ENCODE measurements at places on chromosomes 1 and 21.

DNA sequence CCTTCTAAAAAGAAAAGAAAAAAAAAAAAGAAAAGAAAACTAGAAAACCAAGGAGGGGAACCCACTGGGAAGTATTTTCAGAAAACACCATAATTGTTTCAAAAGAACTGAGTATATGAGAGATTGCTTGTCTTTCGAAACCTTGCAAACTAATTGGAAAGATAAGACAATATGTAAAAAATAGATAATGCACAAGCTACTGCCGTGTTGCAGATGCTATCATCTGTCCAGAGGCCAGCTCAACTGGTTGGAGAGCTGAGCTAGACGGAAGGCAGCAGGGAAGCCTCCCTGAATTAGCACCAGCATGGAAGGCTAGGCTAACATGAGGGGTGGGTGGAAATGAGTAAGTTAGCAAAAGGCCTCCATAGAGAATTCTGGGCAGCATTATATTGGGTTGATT lies 16.2 kb upstream of the CACHD1 start:
- no peak for DNase-seq

GRCh38 chr1:86356247-86356646 lies 39.9 kb downstream of the ODF2L start:
- no peak for DNase-seq

GRCh38 chr1:199399996-199400724 lies 627.4 kb upstream of the NR5A2 start:
- DNase-seq: no peak

- no peak for DNase-seq
These were observed 5.7 kb downstream of the VANGL1 start for GRCh38 chr1:115647507-115647906.

- DNase-seq: no peak
These were observed 59.3 kb upstream of the FBXO28 start for GRCh38 chr1:224054611-224055010.

DNA sequence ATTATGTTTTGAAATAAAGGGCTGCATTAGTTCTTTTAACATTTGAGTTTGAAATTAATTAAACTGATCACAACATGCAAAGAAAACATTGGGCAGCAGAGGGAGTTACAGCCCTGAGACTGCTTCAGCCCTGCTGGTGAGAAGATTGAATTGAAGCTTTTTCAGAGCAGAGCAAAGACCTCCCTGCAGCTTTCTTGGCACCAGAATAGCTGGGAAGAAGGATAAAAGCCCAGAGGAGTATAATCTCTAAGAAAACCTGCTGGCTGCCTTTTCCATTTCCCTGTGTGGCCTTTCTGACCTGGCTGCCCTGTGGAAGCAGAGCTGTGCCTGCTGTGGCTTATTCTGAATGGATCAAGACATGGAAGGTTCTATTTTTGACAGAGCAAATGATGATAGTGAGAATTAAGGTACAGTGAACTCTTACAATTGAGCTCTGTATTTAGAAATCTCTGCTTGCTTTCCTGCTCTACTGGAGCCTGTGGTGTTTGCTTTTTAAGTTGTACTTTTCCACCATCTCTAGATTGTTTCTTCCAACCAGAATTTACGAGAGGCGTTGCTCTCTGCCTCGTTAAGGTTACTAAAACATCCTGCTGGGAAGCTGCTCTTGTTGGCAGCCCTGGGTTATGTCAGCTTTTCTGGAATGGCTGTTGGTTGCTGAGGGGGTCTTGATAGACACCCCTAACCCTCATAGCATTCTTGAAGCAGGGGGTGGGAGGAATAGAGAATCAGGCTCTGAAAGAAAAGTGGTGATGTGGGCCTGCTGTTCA lies 9.9 kb downstream of the SNRPE start:
- peak; percentile 81 for DNase-seq

DNA sequence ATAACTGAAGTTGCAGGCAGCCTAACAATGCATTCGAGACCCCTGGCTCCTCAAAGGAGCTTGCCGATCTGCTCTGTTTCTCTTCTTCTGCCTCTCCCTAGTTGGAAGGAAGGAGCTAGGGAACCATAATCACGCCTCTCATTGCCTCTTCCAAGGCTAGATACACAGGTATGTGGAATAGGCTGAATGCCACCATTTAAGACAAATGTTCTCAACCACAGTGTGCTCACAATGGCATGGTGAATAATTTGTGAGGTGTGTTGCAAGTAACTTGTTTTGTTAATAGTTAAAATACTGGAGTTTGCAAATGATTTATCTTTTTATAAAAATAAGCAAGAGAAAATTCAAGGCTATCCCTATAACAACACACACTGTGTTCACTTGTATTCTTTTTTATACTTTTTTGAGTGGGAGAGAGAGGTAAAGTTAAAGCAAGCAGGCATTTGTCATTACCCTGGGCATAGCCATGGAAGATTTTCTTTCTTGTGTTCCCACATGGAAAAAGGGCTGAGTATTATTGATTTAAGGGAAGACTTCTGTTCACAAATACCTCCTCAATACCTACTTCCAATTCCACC lies 45.4 kb upstream of the SYT6 start:
- no peak for DNase-seq

GRCh38 chr1:115505148-115505571 lies 136.6 kb upstream of the VANGL1 start:
- DNase-seq: no peak
